Keratinocyte (primary cell): ENCODE measurements at places on chromosomes 6 and 20.
A peak's percentile ranks its signal among the peaks of the same experiment; 100 is the strongest.

GRCh38 chr6:8760951-8761350 is 325.6 kb upstream of the SLC35B3 start:
- H3K27ac ChIP-seq: no peak overlapping the region
- H3K4me3 ChIP-seq: no peak overlapping the region
- no peak for DNase-seq
- no peaks in the 10 kb centered on the region for H3K27me3 ChIP-seq
- no peaks in the 10 kb centered on the region for H3K36me3 ChIP-seq

DNA sequence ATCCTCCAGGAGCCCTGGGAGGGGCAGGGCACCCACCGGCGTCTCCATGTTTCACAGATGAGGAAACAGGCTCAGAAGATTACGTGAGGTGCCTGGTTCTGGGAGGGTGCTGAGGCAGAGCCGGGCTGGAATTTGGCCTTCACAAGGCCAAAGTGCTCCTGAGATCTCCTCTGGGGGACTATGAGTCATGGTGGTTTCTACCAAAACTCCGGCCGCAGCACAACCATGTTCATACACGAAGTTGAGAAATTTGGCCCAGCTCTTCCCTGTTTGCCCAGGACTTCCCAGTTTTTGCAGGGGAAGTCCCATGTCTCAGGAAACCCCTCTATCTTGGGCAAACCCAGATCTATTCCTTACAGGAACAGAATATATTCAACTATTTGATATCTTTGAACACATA is 172.9 kb upstream of the CDYL start:
- H3K27me3 ChIP-seq: no peaks in the 10 kb centered on the region
- peak; percentile 80 for DNase-seq
- H3K4me3 ChIP-seq: no peak overlapping the region
- H3K4me1 ChIP-seq: peaks cover 49% of the 10 kb centered on the region
- H3K36me3 ChIP-seq: no peaks in the 10 kb centered on the region

GRCh38 chr20:24206995-24207394 is 218.4 kb upstream of the GGTLC1 start:
- DNase-seq: no peak
- H3K36me3 ChIP-seq: no peaks in the 10 kb centered on the region
- peaks cover 11% of the 10 kb centered on the region for H3K27me3 ChIP-seq
- H3K27ac ChIP-seq: no peak overlapping the region

DNA sequence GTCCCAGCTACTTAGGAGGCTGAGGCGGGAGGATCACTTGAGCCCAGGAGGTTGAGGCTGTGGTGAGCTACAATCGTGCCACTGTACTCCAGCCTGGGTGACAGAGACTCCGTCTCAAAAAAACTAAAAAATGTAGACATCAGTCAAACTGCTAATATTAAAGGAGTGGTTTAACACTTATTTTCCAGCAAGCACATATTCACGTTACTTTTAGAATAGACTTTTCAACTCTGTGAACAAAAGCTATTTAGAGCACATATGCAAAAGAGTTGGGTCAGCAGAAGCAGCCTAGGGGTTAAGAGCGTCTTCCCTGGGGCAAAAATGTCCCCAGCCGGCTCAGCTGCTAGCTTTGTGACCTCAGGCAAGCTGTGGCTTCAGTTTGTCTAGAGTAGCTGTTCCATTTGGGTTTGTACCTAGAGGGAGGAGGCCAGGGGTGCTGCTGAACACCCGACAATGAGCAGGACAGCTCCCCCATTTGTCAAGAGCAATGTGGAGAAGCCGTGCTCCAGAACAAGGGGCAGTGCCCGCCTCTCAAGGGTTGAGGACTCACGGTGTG is 62.5 kb upstream of the PTGIS start:
- DNase-seq: no peak
- no peak overlapping the region for H3K4me3 ChIP-seq
- no peaks in the 10 kb centered on the region for H3K4me1 ChIP-seq

DNA sequence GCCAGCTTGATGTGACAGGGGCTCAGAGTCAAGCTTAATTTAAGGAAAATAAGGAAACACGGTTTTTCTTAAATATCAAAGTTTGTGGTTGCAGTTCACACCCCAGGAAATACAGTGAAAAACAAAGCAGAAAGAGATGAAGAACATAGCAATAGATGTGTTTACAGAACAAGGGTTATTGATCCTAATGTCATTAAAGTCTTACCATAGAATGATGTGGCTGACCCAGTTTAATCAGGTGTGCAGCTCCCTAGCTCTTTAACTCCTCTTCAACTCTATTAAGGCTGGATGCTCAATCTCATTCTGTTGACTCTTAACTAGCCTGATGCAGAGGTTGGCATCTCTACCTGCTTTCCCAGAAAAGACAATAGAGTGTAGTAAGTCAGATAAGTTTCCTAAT is 7.5 kb upstream of the GTF3C6 start:
- H3K4me3 ChIP-seq: no peak overlapping the region
- H3K36me3 ChIP-seq: no peaks in the 10 kb centered on the region
- peaks cover 28% of the 10 kb centered on the region for H3K4me1 ChIP-seq
- no peak overlapping the region for H3K27ac ChIP-seq
- no peak for DNase-seq

DNA sequence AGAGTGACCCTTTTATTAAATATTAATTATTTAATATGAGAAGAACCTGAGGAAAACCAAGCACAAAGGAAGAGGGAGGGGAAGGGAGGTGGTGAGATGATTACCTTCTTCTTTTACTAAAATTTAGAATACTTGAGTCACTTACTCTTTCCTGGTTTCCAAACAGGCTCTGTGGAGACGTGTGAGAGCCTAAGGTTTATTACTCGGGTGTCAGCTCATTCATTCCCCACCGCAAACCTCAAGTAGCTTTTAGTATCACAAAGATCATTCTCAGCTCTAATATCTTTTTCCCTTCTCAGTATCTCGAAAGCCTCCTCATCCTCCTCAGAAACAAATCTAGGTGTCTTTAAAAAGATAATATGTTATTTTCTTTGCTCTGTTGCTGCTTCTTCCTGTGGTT is 497.2 kb upstream of the JARID2 start:
- no peak overlapping the region for H3K4me3 ChIP-seq
- DNase-seq: no peak
- H3K4me1 ChIP-seq: peaks cover 11% of the 10 kb centered on the region
- no peaks in the 10 kb centered on the region for H3K36me3 ChIP-seq
- H3K27ac ChIP-seq: no peak overlapping the region

DNA sequence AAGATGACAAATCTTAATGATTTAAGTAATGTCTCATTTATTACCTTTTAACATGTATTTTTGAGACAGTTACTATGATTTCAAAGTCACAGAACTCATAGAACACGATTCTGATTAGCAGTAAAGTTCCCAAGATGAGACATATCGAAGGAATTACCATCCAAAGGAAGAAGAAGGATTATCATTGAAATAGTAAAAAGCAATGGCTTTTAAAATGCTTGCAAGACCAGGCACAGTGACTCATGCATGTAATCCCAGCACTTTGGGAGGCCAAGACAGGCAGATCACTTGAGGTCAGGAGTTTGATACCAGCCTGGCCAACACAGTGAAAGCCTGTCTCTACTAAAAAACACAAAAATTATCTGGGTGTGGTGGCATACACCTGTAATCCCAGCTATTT is 219.2 kb downstream of the KHDC1L start:
- H3K27ac ChIP-seq: no peak overlapping the region
- H3K4me3 ChIP-seq: no peak overlapping the region
- H3K27me3 ChIP-seq: no peaks in the 10 kb centered on the region

DNA sequence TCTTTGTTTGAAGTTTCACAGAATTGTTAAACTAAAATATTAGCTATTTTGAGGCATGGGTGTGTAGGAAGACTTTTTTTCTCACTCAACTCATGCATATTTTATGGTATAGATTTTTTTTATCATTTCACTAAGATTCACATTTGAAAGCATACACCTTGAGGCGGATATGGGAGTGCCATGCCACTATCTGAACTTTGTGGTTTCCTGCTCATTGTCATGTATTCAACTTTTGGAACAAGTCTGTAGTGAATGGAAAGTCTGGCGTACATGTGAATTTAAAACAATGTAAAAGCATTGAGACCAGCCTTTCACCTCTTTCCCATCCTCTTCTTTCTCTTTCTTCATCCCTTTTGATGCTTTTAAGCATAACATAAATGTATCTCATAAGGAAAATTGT is 147.9 kb downstream of the TPBG start:
- DNase-seq: no peak
- H3K36me3 ChIP-seq: no peaks in the 10 kb centered on the region
- no peak overlapping the region for H3K4me3 ChIP-seq
- H3K4me1 ChIP-seq: no peaks in the 10 kb centered on the region
- no peaks in the 10 kb centered on the region for H3K27me3 ChIP-seq

GRCh38 chr20:59661621-59662020 is 57.3 kb downstream of the PHACTR3 start:
- no peak overlapping the region for H3K27ac ChIP-seq
- no peak overlapping the region for H3K4me3 ChIP-seq
- H3K27me3 ChIP-seq: no peaks in the 10 kb centered on the region
- no peaks in the 10 kb centered on the region for H3K36me3 ChIP-seq
- no peaks in the 10 kb centered on the region for H3K4me1 ChIP-seq
- no peak for DNase-seq

GRCh38 chr6:140494321-140495108 is 1120.1 kb upstream of the CITED2 start:
- no peaks in the 10 kb centered on the region for H3K27me3 ChIP-seq
- H3K36me3 ChIP-seq: no peaks in the 10 kb centered on the region
- no peak overlapping the region for H3K27ac ChIP-seq
- peaks cover 5% of the 10 kb centered on the region for H3K4me1 ChIP-seq

- no peak for DNase-seq
- no peaks in the 10 kb centered on the region for H3K27me3 ChIP-seq
- H3K36me3 ChIP-seq: peaks cover 13% of the 10 kb centered on the region
- no peak overlapping the region for H3K4me3 ChIP-seq
- H3K27ac ChIP-seq: no peak overlapping the region
Measured at GRCh38 chr20:45361793-45362192, 1.2 kb upstream of the SYS1 start.
